Calu3 (cell line): ENCODE measurements at places on chromosomes 3 and 15. TPM values are rescaled to one million over a fixed set of nuclear protein-coding genes. Genes with fewer than 3 reads are reported as not detected.

UROC1 gene
- not detected in 2 replicates for total RNA-seq

SST gene
- total RNA-seq, result not detected in 2 replicates

ANKRD63 gene
- 0.56 TPM in 1 of 2 replicates, not detected in the other for total RNA-seq

RPP25 gene
- total RNA-seq, result 14.9 and 19.2 TPM in 2 replicates

INO80 gene
- 15.3 and 16.9 TPM in 2 replicates for total RNA-seq

CYP1A2 gene
- total RNA-seq, result not detected in 2 replicates

IGSF10 gene
- 0.24 and 0.29 TPM in 2 replicates for total RNA-seq

SLC9A9 gene
- total RNA-seq, result 1.5 and 2.4 TPM in 2 replicates

IL17RC gene
- total RNA-seq, result 19.1 and 24.7 TPM in 2 replicates

SUSD5 gene
- total RNA-seq, result 0.21 and 0.93 TPM in 2 replicates

A4GNT gene
- not detected in 2 replicates for total RNA-seq

MKRN2OS gene
- 2.1 and 3.9 TPM in 2 replicates for total RNA-seq

MUC4 gene
- total RNA-seq, result 3.6 and 4.6 TPM in 2 replicates

PLCL2 gene
- total RNA-seq, result 5.4 and 5.8 TPM in 2 replicates

C3orf80 gene
- total RNA-seq, result 2.5 and 3.0 TPM in 2 replicates

SENP5 gene
- total RNA-seq, result 34.0 and 35.2 TPM in 2 replicates

PLD1 gene
- 58.5 and 61.2 TPM in 2 replicates for total RNA-seq

TRH gene
- not detected in 2 replicates for total RNA-seq

IL5RA gene
- total RNA-seq, result not detected in 2 replicates

GRK7 gene
- not detected in 2 replicates for total RNA-seq

KLHL40 gene
- not detected in 2 replicates for total RNA-seq

FBLN2 gene
- total RNA-seq, result not detected in 2 replicates

ARHGEF3 gene
- total RNA-seq, result 20.9 and 21.8 TPM in 2 replicates

OR4F15 gene
- not detected in 2 replicates for total RNA-seq

GOLGA6D gene
- 0.27 TPM in 1 of 2 replicates, not detected in the other for total RNA-seq

SERINC4 gene
- total RNA-seq, result 0.33 TPM in 1 of 2 replicates, not detected in the other

GPR160 gene
- total RNA-seq, result 48.6 and 53.8 TPM in 2 replicates

ZPLD1 gene
- total RNA-seq, result 0.64 and 1.2 TPM in 2 replicates

GREM1 gene
- not detected in 2 replicates for total RNA-seq

OTOL1 gene
- total RNA-seq, result not detected in 2 replicates

CERS3 gene
- 0.42 and 0.61 TPM in 2 replicates for total RNA-seq

CCDC39 gene
- not detected in 2 replicates for total RNA-seq

CHST2 gene
- 0.34 and 0.38 TPM in 2 replicates for total RNA-seq

IGSF11 gene
- 0.45 and 0.56 TPM in 2 replicates for total RNA-seq

GHSR gene
- not detected in 2 replicates for total RNA-seq

NSMCE3 gene
- total RNA-seq, result 1.9 and 2.3 TPM in 2 replicates

CTDSPL2 gene
- 27.7 and 38.0 TPM in 2 replicates for total RNA-seq

NOX5 gene
- 0.14 and 0.20 TPM in 2 replicates for total RNA-seq

THOC7 gene
- 70.7 and 77.7 TPM in 2 replicates for total RNA-seq

GCNT3 gene
- 11.6 and 15.4 TPM in 2 replicates for total RNA-seq

LIPH gene
- 159 and 213 TPM in 2 replicates for total RNA-seq

TRPM1 gene
- not detected in 2 replicates for total RNA-seq

CILP gene
- total RNA-seq, result 0.05 TPM in 1 of 2 replicates, not detected in the other

DUSP7 gene
- 7.7 and 7.9 TPM in 2 replicates for total RNA-seq

KBTBD8 gene
- 4.1 and 5.9 TPM in 2 replicates for total RNA-seq

SHF gene
- total RNA-seq, result 6.0 and 7.3 TPM in 2 replicates

BLM gene
- total RNA-seq, result 26.7 and 31.8 TPM in 2 replicates

CCR8 gene
- total RNA-seq, result not detected in 2 replicates

ZNF654 gene
- total RNA-seq, result 12.9 and 14.1 TPM in 2 replicates

DTWD1 gene
- 21.4 and 23.1 TPM in 2 replicates for total RNA-seq
